ENCODE measurements at places on chromosomes 1 and 21.

- H3K4me3 ChIP-seq, result peak overlapping the region; percentile 3
- H3K4me1 ChIP-seq, result peaks cover 38% of the 10 kb centered on the region
- H3K36me3 ChIP-seq, result no peaks in the 10 kb centered on the region
- no peak for DNase-seq
- no peaks in the 10 kb centered on the region for H3K27me3 ChIP-seq
- H3K27ac ChIP-seq, result peak overlapping the region; percentile 87
Measured at GRCh38 chr21:44304877-44305293, 5.0 kb downstream of the PFKL start.

GRCh38 chr1:24285231-24285630 is 33.9 kb upstream of the GRHL3 start:
- H3K4me3 ChIP-seq, result no peak overlapping the region
- DNase-seq, result no peak
- H3K27me3 ChIP-seq, result peaks cover 4% of the 10 kb centered on the region
- no peaks in the 10 kb centered on the region for H3K4me1 ChIP-seq

DNA sequence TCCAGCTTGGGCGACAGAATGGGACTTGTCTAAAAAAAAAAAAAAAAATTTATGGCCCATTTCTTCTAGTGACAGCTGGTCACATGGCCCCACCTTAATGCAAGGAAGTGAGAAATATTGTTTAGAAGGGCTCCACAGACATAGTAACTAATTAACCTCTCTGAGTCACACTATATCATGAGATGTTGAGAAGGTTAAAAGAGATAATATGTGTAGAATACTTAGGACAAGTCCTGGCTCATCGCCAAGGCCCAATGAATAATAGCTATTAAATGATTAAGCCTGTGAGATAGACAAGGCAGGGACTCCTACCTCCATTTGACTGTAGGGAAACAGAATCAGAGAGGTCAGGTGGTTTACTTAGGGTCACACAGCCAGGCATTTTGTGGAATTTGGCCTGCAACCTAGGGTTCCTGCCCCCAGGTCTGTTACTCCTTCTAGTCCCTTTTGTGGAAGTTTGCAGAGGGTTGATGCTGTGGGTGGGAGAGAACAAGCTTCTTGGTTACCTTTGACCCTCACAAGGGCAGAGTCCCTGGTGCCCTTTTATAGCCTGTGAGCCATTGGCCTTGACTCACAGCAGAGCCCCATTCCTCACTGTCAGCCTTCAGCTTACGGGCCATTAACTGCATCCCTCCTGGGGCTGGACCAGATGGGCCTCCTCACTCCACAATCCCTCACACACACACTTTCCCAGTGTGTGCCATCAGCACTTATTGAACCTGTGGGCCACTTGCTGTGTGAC is 48.5 kb downstream of the OPRD1 start:
- no peaks in the 10 kb centered on the region for H3K4me1 ChIP-seq
- peaks cover 2% of the 10 kb centered on the region for H3K36me3 ChIP-seq
- peaks cover 22% of the 10 kb centered on the region for H3K27me3 ChIP-seq
- no peak for DNase-seq
- H3K4me3 ChIP-seq, result no peak overlapping the region

DNA sequence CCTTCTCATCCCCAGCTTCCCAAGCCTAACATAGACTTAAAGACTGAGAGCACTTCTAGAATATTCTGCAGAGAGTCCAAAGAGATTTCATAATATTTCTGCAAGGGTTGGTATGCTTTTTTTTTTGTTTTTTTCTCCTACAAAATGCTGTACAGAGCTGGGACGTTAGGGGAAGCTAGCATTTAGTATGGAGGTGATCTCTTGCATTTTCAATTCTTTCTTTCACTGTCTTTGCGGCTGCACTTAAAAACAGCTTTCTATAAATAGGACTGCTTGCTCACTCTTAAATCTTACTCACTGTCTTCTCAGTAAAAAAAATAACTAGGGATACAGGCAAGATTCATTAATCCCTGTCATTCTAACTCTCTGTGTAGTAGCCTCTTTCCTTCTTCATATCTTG is 7.4 kb downstream of the DSCAM start:
- peaks cover 4% of the 10 kb centered on the region for H3K36me3 ChIP-seq
- peaks cover 43% of the 10 kb centered on the region for H3K27me3 ChIP-seq
- no peak for DNase-seq
- no peaks in the 10 kb centered on the region for H3K4me1 ChIP-seq
- no peak overlapping the region for H3K27ac ChIP-seq

Data from T-helper 17 cell (primary cell).